ENCODE measurements at places on chromosomes 5 and 9.

DNA sequence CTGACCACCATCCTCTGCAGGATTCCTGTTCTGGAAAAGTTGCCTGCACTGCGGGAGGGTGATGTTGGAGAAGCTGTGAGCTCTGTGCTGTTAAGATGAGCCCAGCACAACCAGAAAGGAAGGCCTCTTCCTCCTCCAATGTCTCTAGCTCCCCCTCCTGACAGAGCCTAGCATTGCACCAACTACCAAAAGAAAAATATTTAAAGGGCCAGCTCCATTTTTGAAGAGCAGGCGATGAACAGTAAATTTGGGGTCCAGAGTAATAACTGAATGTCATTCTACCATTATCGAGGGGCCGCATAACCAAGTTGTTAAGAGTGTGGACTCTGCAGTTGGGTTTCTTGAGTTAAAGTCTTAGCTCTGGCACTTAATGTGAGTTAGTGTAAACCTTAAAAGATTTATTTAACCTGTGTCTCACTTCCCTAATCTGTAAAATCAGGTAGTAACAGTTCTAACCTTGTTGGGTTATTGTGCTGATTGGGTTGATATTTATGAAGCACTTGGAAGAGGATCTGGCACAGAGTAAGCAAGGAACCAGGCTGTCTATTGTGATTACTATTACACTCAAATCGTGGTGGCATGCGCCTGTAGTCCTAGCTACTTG is 3.9 kb downstream of the TEX53 start:
- no peak for DNase-seq

DNA sequence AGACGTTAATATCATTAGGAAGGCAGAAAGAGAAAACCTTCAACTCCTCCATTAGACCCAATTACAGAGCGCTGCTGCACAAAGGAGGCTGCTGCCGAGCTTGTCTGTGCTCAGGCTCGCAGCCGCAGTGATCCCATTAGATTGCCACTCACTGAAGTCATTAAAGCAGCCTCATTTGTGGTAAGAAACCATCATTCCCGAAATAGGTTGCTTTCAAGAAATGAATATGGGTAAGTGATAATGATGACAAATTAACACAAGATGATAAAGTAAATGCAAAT is 137.2 kb downstream of the CAVIN4 start:
- no peak for DNase-seq

DNA sequence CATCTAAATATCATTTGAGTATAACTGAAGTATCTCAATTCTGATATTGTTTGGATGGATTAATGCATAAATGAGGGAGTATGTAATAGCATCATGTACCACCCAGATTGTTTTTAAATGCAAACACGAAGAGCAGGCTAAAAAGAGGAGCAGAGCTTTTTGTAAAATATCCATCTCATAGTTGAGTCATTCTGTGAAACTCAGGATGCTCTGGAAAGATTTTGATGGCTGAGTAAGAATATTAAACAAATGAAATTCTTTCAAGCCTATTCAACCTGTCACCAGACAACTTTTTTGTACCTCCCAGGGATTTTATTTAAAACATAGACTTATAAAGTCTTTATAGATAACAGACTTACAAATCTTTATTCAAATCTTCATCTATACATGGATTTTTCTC is 625.9 kb downstream of the TLE4 start:
- no peak for DNase-seq

- no peak for DNase-seq
Observed at GRCh38 chr5:59206132-59206581, 623.3 kb downstream of the RAB3C start.

GRCh38 chr5:164742025-164742424 is 1236.6 kb downstream of the MAT2B start:
- DNase-seq: no peak

- DNase-seq: no peak
Observed at GRCh38 chr9:73132034-73132776, 19.5 kb upstream of the ANXA1 start.

- no peak for DNase-seq
Observed at GRCh38 chr5:57111993-57112392, 61.9 kb upstream of the GPBP1 start.

- DNase-seq: no peak
Observed at GRCh38 chr5:123659011-123659410, 147.0 kb downstream of the CSNK1G3 start.
